Tibial artery (tissue), 4 donors: ENCODE measurements at places on chromosomes 4 and X.

- DNase-seq, result no peak
- no peaks in the 10 kb centered on the region for H3K27me3 ChIP-seq
- H3K36me3 ChIP-seq, result no peaks in the 10 kb centered on the region
- H3K4me3 ChIP-seq, result no peak overlapping the region
- H3K4me1 ChIP-seq, result no peaks in the 10 kb centered on the region
Observed at GRCh38 chr4:124504431-124504830, 208.1 kb downstream of the ANKRD50 start.

GRCh38 chr4:171583790-171584189, 229.4 kb upstream of the GALNTL6 start:
- H3K4me3 ChIP-seq, result no peak overlapping the region
- no peaks in the 10 kb centered on the region for H3K27me3 ChIP-seq
- no peaks in the 10 kb centered on the region for H3K36me3 ChIP-seq
- DNase-seq, result no peak
- no peaks in the 10 kb centered on the region for H3K4me1 ChIP-seq
- H3K27ac ChIP-seq, result no peak overlapping the region

GRCh38 chr4:145076469-145076855, 21.5 kb downstream of the ANAPC10 start:
- H3K27ac ChIP-seq, result no peak overlapping the region
- H3K4me1 ChIP-seq, result no peaks in the 10 kb centered on the region
- H3K27me3 ChIP-seq, result no peaks in the 10 kb centered on the region
- H3K4me3 ChIP-seq, result no peak overlapping the region
- no peak for DNase-seq
- H3K36me3 ChIP-seq, result no peaks in the 10 kb centered on the region

GRCh38 chrX:71365356-71365874, 742 bp upstream of the TAF1 start:
- H3K36me3 ChIP-seq, result peaks cover 6% of the 10 kb centered on the region
- no peak for DNase-seq
- no peaks in the 10 kb centered on the region for H3K27me3 ChIP-seq
- H3K27ac ChIP-seq, result peak overlapping the region; percentile 93

DNA sequence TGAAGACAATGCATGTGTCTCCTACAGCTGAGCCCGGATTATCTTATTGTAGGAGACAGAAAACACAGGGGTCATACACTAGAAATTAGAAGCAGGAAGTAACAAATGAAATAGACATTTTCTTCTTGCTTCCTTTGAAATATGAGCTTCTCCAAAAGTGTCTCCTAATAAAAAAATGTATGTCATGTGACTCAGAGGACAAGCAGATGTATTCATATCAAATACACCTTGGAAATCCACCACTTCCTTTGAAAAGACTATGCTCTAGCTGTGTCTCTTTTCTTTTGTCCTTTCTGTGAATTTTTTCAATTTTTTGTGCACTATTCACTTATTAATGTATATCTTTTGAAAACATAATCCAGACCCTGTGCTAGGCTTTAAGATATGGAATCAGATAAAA, 1906.2 kb downstream of the C4orf33 start:
- H3K36me3 ChIP-seq, result no peaks in the 10 kb centered on the region
- no peak for DNase-seq
- H3K4me3 ChIP-seq, result no peak overlapping the region
- H3K27me3 ChIP-seq, result no peaks in the 10 kb centered on the region
- no peaks in the 10 kb centered on the region for H3K4me1 ChIP-seq
- no peak overlapping the region for H3K27ac ChIP-seq
